ENCODE measurements at places on chromosomes 6 and 20.

- no peak for DNase-seq
Measured at GRCh38 chr6:146805546-146806325, 207.0 kb downstream of the ADGB start.

DNA sequence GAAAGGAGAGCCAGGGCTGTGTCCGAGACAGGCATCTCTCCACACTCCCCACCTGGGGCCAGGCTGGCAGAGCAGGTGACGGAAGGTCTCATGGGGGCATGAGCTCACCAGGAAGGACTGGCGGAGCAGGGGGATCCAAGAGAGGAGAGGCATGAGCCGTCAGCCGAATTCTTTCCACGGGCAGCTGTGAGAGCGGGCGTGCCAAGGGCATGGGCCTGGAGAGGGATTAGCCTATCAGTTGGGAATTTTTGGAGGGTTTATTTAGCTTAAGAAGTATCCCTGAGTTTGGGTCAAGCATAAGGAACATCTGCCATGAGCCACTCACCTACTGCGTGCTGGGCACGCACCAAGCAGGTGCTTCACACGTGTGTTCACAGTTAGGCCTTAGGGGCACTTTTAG lies 60.2 kb upstream of the ZNFX1 start:
- DNase-seq, result no peak

DNA sequence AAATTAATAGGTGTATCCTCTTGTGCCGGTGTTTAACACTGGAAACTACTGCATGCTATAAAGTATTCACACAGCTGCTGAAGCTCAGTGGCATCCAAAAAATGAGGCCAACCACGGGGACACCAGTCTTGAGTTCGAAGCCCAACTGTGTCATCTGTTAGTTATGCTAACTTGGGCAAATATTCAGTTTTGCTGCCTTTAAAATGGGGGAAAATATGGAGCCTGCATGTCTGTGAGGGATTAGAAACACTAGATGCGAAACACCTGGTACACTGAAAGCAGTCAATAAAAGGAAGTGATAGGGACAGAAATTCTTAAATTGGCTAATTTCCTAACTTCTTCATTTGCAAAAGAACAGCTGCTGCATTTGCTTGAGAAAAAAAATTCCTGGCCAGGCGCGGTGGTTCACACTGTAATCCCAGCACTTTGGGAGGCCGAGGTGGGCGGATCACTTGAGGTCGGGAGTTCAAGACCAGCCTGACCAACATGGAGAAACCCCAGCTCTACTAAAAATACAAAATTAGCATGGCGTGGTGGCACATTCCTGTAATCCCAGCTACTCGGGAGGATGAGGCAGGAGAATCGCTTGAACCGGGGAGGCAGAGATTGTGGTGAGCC lies 36.6 kb upstream of the MLIP start:
- DNase-seq, result no peak

GRCh38 chr6:25065666-25066065 lies 129.9 kb upstream of the RIPOR2 start:
- no peak for DNase-seq

DNA sequence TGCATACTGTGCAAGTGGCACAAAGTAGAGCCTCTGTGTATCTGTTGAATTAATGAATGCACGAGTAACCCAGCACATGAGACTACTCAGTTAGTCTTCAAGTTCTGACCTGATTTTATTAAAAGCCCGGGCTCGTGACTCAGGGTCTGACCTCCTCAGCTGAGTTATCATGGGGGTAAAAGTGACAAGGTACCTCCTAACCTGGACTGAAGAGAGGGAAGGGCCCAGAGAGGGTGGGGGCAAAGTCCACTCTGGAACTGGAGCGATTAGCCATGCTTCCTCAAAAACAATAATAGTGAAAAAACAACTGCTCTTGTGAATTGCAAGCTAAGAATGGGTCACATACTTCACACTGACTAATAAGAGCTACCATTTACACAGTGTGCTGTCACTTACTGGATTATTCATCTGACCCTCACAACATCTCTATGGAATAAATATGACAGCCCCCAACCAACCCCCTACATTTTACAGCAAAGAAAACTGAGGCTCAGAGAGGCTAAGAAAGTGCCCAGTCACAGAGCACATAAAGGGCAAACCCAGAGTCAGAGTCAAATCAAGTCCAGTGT lies 26.7 kb downstream of the TRERF1 start:
- DNase-seq, result no peak
